ENCODE measurements at places on chromosomes 1 and 21.

GRCh38 chr1:203100516-203100869, 14.7 kb upstream of the MYOG start:
- no peak for DNase-seq

GRCh38 chr1:24555591-24556413, at the start of gene NCMAP:
Gene NCMAP (plus strand): TSS chr1:24556087. CDS start chr1:24595431, 39,344 bp downstream.
- DNase-seq = no peak

- DNase-seq = peak; percentile 68
Observed at GRCh38 chr1:93847811-93848288, 31.2 kb downstream of the DNTTIP2 start.

DNA sequence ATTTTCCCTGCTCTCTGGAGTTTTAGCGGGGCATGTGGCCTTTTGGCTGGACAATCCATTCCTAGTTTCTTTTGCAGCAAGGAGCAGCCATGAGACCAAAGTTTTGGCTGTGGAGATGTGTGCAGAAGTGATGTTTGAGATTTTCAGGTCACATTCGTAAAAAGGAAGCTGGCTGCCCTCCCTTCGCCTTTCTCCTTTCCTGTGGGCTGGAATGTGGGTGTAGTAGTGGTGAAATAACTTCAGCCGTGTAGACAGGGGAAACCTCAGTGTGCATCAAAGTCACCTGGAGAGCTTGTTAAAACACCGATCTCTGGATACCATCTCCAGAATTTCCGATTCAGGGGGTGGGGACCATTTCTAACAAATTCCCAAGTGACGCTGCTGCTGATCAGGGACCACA, 5.3 kb upstream of the GPR88 start:
- no peak for DNase-seq

GRCh38 chr21:14878971-14879370, 185.8 kb downstream of the NRIP1 start:
- DNase-seq = no peak

DNA sequence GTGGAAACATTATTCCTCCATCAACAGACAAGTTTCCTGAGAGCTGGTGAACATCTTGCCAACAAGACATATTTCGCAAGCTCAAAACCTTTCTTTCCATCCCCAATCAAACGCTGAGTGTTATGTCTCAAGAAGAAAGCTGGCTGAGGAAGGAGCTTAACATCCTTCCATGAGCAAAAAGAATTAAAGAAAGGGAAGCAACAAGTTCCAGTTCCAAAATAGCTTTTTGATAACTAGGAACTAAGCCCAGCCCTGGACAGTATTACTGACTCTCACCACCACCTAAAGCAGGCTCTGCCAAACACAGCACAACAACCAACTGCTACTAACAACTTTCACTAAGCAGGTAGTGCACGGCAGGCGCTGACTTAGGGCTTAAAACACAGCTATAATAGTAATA, 50.2 kb downstream of the CAPZB start:
- DNase-seq = peak; percentile 72

GRCh38 chr1:224582041-224582440, 34.1 kb upstream of the CNIH3 start:
- DNase-seq = no peak
